ENCODE measurements at places on chromosomes 7 and 10.
A peak's percentile ranks its signal among the peaks of the same experiment; 100 is the strongest.

DNA sequence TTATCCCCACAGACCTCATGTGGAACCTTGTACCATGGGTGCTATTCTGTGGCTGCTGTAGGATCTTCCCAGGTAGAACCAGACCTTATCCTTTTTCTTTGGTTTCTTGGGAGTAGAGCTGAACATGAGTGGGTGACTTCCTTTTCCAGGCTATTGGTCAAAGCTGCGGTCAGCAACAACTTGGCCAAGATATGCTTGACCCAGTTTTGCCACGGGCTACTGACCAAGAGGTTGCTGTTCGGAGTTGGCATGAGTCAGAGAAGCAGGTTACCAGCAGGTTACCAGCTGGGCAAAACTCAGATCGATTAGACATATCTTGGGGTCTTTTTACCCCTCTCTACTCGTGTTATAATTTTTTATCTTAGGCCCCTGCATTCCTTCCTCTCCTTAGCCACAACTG lies 36.7 kb upstream of the HDAC9 start:
- no peak for DNase-seq

DNA sequence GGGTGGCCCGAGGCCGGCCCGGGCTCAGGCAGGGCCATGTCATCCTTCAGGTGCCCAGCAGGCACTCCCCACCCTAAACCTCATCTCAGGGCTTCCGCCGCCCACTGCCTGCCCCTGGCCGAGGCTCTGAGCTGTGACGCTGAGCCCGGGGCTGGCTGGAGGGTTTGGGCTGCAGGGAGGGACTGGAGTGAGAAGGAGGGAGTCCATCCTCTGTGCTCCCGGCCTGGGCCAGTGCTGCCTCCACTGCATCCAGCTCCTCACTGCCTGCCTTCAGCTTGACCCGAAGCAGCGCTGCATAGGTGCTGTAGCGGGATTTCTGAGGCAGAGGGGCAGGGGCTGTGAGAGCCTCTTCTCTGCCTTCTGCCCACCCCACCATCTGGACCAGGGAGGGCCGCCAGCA lies 7.6 kb downstream of the NFKB2 start:
- DNase-seq, result no peak

- no peak for DNase-seq
Observed at GRCh38 chr7:30270921-30271320, 13.5 kb upstream of the ZNRF2 start.

DNA sequence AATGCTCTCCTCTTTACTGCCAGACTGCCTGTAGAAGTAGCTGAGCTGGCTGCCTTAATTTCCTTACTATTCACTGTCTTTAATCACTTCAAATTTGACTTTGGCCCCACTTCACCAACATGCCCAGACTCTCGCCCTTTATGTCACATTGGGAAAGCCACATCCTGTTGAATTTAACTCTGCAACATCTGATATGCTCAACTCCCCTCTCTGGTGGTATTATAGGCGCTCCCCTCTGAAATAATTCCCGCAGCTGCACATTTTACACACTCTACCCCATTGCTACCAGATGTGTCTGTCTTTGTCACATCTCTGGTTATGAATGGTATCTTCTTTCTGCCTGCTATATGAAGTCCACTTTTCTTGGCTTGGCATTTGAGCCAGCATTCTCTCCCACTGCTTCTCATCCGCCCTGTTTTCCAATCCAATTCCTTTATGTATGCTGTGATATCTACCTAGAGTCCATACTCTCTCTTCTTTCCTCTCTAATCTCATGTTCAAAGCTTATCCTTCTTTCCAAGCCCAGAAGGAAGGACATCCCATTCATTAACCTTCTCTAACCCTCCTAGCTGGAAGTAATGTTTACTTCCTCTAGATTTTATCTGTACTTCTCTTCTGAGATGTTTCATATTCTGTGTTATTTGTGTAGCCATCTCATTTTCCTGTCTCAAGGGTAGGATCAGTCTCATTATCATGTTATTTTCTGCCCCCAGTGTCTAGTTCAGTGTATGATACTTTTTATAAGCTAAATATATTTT lies 134.5 kb downstream of the ST7 start:
- DNase-seq, result peak; percentile 51

DNA sequence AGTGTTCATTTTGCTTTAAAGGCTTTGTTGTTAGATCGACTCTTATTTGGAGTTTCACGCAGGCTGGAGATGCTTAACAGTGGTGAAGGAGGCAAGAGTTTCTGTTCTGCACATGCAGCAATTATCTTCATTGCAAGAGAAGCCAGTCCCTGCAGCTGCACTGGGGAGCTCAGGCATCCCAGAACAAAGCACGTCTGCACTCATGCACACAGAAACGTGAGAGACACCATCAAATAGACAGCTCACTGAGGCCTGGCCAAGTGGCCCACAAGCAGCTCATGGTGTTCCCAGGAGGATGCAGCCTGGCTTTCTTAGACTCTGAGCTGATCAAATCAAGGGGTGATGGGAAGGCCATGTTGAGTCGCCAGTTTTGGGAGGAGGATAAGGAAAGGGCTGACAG lies 246.1 kb downstream of the CREB5 start:
- no peak for DNase-seq

Data from SK-MEL-5 (cell line).